ENCODE measurements at places on chromosomes 7 and 10.

- peak; percentile 47 for DNase-seq
These were observed 2.3 kb upstream of the NOS3 start for GRCh38 chr7:150988230-150989226.

DNA sequence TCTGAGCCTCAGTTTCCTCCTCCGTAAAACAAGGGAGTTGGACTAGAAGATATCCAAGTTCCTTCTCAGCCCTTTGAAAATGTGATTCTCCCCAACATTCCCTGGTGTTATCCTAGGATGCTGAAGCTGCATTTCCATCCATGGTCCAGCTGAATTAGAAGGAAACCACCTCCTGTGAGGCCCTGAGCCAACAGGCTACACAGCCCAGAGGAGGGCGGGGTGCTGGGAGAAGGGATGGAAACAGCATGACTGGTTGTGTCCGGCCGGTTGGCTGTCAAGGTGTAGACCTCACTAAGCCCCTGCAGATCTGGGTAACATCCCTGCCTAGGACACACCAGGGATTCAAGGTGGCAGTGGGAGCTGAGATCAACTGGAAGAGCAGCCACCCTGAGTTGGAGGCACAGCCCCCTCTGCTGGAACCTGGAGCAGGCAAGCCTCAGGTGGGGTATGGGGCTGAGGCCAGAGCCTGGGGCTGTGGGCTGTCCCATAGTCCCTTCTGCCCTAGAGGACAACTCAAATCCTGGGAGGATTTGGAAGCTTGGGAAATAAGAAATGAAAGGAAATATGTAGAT is 72.0 kb downstream of the PAX2 start:
- no peak for DNase-seq

GRCh38 chr7:70380421-70381015 is 751.4 kb upstream of the GALNT17 start:
- no peak for DNase-seq

GRCh38 chr7:42590771-42591310 is 321.0 kb downstream of the C7orf25 start:
- no peak for DNase-seq

DNA sequence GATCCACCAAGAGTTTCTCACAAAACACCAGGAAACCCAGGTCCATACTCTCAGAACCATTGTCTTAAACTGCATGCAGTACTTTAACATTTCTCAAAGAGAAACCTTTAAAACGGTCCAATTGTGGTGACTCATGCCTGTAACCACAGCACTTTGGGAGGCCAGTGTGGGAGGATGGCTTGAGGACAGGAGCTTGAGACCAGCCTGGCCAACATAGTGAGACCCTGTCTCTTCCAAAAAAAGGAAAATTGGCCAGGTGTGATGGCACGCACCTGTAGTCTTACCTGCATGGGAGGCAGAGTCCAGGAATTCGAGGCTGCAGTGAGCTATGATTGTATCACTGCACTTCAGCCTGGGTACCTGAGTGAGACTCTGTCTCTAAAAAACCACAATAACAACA is 97.5 kb upstream of the OIT3 start:
- DNase-seq, result peak; percentile 50

GRCh38 chr7:133742709-133743538 is 384.2 kb upstream of the LRGUK start:
- DNase-seq, result peak; percentile 38

All from ELR (cell line).